ENCODE measurements at places on chromosomes 5 and 9. TPM values are rescaled to one million over a fixed set of nuclear protein-coding genes. Genes with fewer than 3 reads are reported as not detected.

DNA sequence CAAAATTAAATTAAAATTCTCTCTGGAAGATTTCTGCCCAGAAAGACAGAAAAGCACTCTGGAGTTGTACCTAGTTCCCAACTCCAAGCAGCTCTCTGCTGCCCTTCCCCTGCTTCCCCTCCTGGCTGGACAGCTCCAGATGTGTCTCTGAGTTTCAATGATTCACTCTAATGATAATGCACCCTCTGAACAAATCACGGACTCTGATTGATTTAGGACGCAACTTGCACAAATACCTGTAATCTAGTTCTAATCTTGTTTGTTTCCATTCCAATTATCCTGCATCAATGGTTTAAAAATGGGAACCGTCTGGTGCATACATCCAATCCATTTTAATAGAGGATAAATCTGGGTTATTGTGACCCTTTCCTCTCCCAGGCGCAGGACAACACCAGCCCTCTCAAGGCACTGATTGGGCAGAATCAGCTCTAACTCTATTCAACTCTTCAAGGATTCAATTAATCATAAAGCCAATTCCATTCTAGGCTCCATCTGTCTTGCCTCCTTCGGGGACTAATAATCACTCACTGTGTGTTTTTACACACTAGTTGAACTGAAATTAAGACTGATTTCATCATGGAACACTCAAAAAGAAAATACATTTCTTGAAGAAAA is 111.2 kb upstream of the LRRTM2 start:
- DNase-seq = no peak

DNA sequence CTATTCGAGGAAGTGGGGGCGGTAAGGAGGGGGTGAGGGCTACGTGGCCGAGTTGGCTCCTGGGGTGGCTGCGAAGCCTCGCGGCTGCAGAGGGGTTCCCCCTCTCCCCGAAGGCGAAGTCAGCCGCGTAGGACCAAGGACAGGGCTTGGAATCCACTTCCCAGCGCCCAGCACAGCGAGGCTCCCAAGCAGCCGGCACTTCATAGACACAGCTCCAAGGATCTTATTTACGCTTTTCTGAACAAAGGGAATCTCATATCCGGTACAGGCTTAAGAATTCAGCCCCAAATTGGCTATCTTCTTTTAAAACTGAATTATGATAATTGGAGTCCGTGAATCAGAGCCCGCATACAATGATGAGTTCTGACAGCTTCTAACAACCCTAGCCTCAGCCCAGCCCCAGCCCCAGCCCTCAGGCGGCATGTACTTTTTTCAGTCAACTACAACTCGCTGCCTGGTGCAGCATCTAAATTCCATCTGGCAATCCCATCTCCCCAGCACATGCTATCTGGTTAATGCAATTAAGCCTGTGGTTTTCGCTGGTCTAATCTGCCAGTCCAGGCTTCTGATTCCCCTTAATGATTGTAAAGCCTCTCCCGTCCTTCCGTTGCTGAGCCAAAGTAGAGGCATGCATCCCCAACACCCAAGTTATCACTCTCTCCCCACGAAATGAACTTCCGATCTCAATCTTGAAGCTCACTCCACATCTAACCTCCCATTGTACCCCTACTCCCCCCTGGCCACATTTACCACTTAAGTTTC is 1.0 kb downstream of the ELAVL2 start:
- no peak for DNase-seq

SNX18 gene
- 35.3 TPM for total RNA-seq

PTRH1 gene
- total RNA-seq = 21.3 TPM

- no peak for DNase-seq
These were observed 331.8 kb downstream of the KDM4C start for GRCh38 chr9:7089406-7090193.

GRCh38 chr5:32949286-32949970 is 238.3 kb downstream of the NPR3 start:
- DNase-seq = no peak

CD274 gene
- total RNA-seq = 1.0 TPM

PCSK5 gene
- 79.6 TPM for total RNA-seq

SLCO4C1 gene
- 0.58 TPM for total RNA-seq

EXOSC2 gene
- total RNA-seq = 21.2 TPM

GRCh38 chr9:134730761-134731496 is 89.3 kb downstream of the COL5A1 start:
- no peak for DNase-seq

IFNE gene
- not detected for total RNA-seq

PARP8 gene
- 28.0 TPM for total RNA-seq

DNA sequence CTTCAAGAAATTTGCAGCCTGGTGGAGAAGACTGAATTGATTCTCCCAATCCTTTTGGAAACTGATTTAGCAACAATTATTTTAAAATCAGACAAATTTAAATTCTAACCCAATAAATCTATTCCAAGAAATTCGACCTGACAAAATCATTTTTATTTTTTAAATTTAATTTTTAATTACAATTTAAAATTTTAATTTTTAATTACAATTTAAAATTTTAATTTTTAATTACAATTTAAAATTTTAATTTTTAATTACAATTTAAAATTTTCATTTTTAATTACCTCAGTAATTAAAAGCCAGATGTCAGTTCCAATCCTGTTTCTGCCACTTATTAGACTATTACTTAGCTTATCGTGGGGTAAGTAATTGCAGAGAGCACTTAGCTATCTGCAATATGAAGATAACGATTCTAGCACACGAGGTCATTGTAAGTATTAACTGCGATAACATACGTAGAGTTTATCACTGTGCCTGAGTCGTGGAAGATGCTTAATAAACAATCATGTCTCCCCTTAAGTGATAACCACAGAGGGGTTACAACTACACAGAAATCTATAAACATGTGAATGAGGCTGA is 346.4 kb upstream of the SLC24A2 start:
- DNase-seq = no peak

LHX3 gene
- not detected for total RNA-seq

- peak; percentile 96 for DNase-seq
These were observed at the start of gene TBC1D13 for GRCh38 chr9:128786681-128787601. TBC1D13 (plus strand) TSS chr9:128787253; CDS start chr9:128787354, 101 bp downstream.

- peak; percentile 94 for DNase-seq
These were observed 654 bp downstream of the PURA start for GRCh38 chr5:140114341-140115185.

TLX3 gene
- not detected for total RNA-seq

- DNase-seq = peak; percentile 89
These were observed 235.8 kb downstream of the ROR2 start for GRCh38 chr9:91714020-91714806.

DNA sequence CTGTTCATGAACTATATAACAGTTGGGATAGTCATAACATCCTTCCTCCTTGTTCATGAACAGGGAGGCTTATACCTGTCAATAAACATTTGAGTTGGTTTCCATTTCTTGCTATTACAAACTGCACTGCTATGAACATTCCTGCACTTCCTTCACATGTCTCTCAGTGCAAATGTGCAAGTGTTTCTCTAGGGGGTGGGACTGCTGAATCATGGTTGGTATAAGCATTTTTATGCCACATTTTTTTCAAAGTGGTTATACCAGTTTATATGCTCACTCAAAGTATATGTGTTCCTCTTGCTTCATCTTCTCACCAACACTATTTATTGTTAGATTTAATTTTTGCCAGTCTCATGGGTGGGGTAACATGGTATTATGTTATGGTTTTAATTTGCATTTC is 25.8 kb upstream of the TPD52L3 start:
- no peak for DNase-seq

PLAC8L1 gene
- 1.5 TPM for total RNA-seq

GPR151 gene
- not detected for total RNA-seq

GRCh38 chr5:76256116-76256889 is 146.8 kb upstream of the IQGAP2 start:
- DNase-seq = no peak

GFM2 gene
- total RNA-seq = 10.8 TPM

GRCh38 chr5:176847726-176848290 is 37.4 kb downstream of the UNC5A start:
- no peak for DNase-seq

TPPP gene
- 5.4 TPM for total RNA-seq

DNA sequence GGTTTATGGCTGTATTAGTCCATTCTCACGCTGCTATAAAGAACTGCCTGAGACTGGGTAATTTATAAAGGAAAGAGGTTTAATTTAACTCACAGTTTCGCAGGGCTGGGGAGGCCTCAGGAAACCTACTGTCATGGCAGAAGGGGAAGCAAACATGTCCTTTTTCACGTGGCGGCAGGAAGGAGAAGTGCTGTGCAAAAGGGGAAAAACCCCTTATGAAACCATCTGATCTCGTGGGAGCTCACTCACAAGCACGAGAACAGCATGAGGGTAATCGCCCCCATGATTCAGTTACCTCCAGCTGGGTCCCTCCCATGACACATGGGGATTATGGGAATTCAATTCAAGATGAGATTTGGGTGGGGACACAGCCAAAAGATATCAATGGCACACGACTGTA is 13.9 kb downstream of the LRRC70 start:
- no peak for DNase-seq

GRCh38 chr5:10315824-10316509 is 8.3 kb upstream of the CMBL start:
- no peak for DNase-seq

- no peak for DNase-seq
These were observed 238.3 kb downstream of the EBF1 start for GRCh38 chr5:158861366-158861765.

GRCh38 chr5:37966291-37966690 is 126.5 kb upstream of the GDNF start:
- no peak for DNase-seq

DNA sequence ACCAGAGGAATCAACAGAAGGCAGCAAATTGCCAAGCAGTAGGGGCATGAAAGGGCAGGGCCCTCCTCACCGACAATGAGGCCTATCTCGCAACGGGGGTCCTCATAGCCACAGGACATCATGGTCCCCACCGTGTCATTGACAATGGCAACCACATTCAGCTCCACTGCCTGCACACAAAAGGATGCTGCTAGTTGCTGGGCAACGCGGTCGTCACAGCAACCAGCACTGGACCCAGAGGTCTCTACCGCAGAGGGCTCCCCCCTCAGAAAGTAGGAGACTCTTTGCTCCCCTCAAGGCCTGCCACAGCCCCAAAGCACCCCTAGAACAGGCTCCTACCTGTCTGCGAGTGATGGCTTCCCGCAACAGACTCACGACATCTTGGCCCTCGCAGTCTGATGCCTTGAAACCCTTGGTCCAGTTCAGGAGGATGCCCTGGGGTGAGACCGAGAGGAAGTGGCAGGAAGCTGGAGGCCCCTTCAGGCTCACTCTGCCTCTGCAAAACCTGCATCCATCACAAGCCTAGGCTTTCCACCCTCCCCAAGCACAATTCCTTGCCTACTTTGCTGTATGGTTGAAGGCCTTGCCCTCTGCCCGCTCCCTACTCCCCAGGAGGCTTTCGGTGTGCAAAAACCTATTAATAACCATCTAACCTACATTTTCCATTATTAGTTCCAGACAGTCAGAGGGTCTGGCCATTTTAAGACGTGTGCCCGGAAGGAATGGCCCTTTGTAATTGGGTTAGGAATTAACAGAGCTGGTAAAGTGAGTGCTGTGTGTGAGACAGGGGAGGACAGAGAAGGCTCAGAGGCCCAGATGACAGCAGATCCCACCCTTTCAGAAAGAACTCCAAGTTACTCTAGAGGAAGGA is 15.2 kb downstream of the HK3 start:
- DNase-seq = no peak

DNA sequence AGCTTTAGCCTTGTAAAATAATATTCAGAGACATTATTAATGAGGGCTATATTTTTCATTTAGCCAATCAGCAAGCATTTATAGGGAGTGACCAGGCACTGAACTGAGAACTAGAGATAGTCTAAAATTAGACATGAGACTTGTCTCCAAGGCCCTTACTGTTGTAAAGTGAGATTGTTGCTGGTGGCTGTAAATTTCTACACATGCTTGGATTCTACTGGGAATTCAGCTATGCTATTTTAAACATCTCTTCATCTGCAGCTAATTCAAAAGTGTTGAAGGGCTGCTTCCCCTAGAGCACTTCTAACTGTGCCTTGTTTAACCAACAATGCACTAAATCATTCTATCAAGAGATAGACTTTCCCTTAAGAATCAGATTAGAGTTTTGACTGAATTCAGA is 67.4 kb downstream of the CHSY3 start:
- DNase-seq = no peak

DNA sequence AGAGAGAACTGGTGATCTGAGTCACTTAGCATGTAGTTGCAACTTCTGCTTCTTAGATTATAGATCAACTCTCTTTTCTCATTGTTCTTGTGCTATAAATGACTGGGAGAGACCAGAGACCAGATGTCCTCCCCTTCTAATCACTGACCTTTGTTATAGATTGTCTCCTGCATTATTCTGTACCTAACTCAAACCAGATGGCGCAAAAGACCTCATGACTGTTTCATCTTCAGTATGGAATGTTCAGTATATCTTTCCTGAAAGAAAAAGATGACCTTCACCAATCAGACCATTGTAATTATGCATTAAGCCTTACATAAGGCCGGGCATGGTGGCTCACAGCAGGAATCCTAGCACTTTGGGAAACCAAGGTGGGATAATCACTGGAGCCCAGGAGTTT is 30.5 kb upstream of the ADAM19 start:
- DNase-seq = no peak

DNA sequence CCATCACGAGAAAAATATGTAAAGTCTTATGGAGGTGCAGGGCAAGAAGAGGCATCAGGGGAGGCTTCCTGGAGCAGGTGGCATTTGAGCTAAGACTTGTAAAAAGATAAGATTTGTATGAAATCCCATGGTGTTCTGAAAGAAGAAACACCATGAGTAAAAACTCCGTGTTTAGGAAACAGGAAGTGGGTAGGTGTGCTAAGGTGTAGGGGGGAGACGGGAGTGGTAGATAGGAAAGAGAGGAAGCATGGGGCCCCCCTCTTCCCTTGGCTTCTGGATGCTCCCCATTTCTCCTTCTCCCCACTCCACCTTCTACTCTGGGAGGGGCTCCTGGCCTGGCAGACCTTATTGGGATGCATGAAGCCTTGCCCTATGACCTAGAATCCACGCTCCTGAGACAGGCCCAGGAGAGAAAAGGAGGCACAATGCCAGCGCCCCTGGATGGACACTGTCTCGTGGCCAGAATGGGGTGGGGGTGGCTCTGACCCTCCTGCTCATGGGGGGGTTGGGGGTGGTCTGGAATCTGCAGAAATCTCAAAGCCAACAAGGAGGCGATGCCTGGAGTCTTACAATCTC is 103.6 kb downstream of the GTF3C4 start:
- peak; percentile 9 for DNase-seq
